ENCODE measurements at places on chromosomes 12 and 14.

GRCh38 chr12:84741692-84742091 lies 170.9 kb downstream of the SLC6A15 start:
- DNase-seq = no peak

- DNase-seq = no peak
Observed at GRCh38 chr14:67396381-67396970, 15.5 kb downstream of the PLEK2 start.

DNA sequence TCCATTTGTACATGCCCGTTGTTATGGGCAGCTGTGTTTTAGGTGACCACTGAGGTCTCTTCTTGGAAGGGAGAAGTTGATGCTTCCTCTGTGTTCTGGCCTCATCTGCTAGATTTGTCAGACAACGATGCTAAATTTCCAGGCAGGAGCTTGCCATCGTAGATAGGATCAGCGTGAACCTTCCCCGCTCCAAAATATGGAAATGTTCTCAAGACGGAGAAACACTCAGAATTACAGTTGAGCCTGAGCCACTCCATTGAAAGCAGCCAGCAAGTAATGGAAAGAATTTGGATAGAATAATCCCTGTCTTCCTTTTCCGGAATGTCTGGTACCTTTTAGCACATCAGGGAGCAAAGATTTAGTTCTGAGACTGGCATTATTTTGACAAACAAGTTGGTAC lies 34.8 kb downstream of the TUNAR start:
- no peak for DNase-seq

DNA sequence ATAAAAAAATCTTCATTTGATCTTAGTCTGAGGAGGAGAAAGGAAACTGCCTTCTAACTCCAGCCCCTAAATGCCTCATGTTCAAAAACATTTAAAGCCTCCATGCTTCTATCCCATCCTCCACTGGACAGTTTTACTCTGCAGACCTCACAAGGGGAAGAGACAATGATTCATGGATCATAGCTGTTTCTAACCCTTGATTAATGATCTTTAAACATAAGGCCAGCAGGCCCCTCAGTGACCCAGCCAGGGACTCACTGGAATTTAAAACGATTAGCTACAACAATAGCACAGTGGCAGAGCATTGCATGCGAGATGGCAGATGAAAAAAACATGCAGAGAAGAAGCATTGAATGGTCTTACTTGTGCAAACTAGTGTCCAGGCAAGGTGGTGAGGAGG lies 6.0 kb downstream of the DCTN2 start:
- DNase-seq = no peak

GRCh38 chr12:6280053-6280469 lies 30.4 kb upstream of the PLEKHG6 start:
- no peak for DNase-seq

- no peak for DNase-seq
Observed at GRCh38 chr14:100475268-100475667, 111.9 kb downstream of the BEGAIN start.

GRCh38 chr12:50933459-50934124 lies 18.8 kb upstream of the HIGD1C start:
- DNase-seq = peak; percentile 9

All from NCI-H774 (cell line).